Activated naive CD4-positive, alpha-beta T cell treated with anti-CD3 and anti-CD28 coated beads, Interleukin-2, amount 50 U/mL, for 72 hours (primary cell): ENCODE measurements at places on chromosomes 7 and 10. TPM values are rescaled to one million over a fixed set of nuclear protein-coding genes. Genes with fewer than 3 reads are reported as not detected.

Gene OR2A7
- 1.6 TPM for total RNA-seq

Gene ETV1
- total RNA-seq = not detected

Gene SAMD8
- 24.9 TPM for total RNA-seq

Gene GOLGA7B
- 0.41 TPM for total RNA-seq

Gene RTKN2
- total RNA-seq = 9.2 TPM

Gene ZPBP
- not detected for total RNA-seq

Gene CTAGE4
- total RNA-seq = not detected

Gene CTAGE6
- 3.1 TPM for total RNA-seq

Gene MAGI2
- not detected for total RNA-seq

Gene XRCC2
- total RNA-seq = 26.2 TPM

Gene MYL10
- not detected for total RNA-seq

Gene PBLD
- total RNA-seq = 0.34 TPM

Gene CPA5
- 1.7 TPM for total RNA-seq

Gene OR6B1
- total RNA-seq = not detected

Gene HOXA13
- total RNA-seq = not detected

Gene OR2A1
- not detected for total RNA-seq

Gene ZNF25
- total RNA-seq = 5.1 TPM

Gene GIMAP8
- 13.5 TPM for total RNA-seq

Gene NPS
- not detected for total RNA-seq

Gene MICALL2
- total RNA-seq = 9.1 TPM

Gene COL1A2
- total RNA-seq = not detected

Gene SNX10
- 44.6 TPM for total RNA-seq

Gene PRF1
- 30.9 TPM for total RNA-seq

Gene ANKRD1
- total RNA-seq = not detected

Gene GIMAP5
- 115 TPM for total RNA-seq

Gene FAM25A
- total RNA-seq = not detected

Gene SHH
- total RNA-seq = not detected

Gene SEPHS1
- 60.3 TPM for total RNA-seq

Gene TBXAS1
- 5.8 TPM for total RNA-seq

Gene HUS1
- total RNA-seq = 33.7 TPM

Gene NUTM2E
- not detected for total RNA-seq
